Bronchial epithelial cell (primary cell): ENCODE measurements at places on chromosomes 3 and 15. TPM values are rescaled to one million over a fixed set of nuclear protein-coding genes. Genes with fewer than 3 reads are reported as not detected.
A peak's percentile ranks its signal among the peaks of the same experiment; 100 is the strongest.

- peak; percentile 92 for DNase-seq
Observed at GRCh38 chr3:124383051-124383450, 347.2 kb upstream of the UMPS start.

GRCh38 chr15:93348711-93349545 is 259.9 kb upstream of the RGMA start:
- DNase-seq, result no peak

GRCh38 chr15:58378241-58379085 is 53.3 kb upstream of the LIPC start:
- DNase-seq, result peak; percentile 59

- DNase-seq, result no peak
Observed at GRCh38 chr3:52403955-52404354, 40.9 kb downstream of the SEMA3G start.

- DNase-seq, result peak; percentile 15
Observed at GRCh38 chr3:87198774-87199173, 28.3 kb upstream of the CHMP2B start.

- DNase-seq, result no peak
Observed at GRCh38 chr15:86653344-86654197, 573.9 kb downstream of the AGBL1 start.

DNA sequence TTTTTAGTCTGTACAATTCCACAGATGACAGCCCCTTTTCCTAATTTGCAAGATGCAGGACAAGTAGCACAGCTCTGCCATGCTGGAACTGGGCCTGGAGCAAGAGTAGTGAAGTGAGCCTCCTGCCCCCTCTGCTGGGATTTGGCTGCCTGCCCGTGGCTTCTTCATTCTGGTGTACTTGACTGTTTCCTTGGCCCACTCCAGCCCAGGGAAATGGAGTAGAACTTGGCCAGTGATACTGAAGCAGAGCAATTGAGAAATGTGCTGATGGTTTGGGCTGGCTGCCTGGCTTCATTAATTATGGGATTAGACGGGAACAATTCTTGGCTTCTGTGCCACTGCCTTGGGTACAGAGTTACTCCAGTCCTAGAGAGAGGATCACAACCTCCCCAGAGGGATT is 2.8 kb downstream of the GPD1L start:
- DNase-seq, result no peak

DNA sequence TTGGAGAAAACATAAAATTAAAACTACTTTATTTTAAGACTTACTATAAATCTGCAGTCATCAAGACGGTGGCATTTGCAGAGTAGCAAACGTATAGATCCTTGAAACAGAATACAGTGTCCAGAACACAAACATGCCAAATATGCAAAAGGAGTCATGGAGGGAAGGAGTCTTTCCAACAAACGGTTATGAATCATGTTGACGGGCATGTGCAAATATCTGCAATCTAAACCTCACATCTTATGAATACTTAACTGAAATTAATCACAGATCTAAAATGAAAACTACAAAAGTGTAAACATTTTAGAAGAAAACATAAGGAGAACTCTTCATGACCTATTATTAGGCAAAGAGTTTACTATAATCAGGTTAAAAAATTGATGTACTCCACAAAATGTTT is 69.4 kb downstream of the TFRC start:
- peak; percentile 77 for DNase-seq

- DNase-seq, result no peak
Observed at GRCh38 chr3:192864941-192865340, 52.7 kb downstream of the MB21D2 start.

DNA sequence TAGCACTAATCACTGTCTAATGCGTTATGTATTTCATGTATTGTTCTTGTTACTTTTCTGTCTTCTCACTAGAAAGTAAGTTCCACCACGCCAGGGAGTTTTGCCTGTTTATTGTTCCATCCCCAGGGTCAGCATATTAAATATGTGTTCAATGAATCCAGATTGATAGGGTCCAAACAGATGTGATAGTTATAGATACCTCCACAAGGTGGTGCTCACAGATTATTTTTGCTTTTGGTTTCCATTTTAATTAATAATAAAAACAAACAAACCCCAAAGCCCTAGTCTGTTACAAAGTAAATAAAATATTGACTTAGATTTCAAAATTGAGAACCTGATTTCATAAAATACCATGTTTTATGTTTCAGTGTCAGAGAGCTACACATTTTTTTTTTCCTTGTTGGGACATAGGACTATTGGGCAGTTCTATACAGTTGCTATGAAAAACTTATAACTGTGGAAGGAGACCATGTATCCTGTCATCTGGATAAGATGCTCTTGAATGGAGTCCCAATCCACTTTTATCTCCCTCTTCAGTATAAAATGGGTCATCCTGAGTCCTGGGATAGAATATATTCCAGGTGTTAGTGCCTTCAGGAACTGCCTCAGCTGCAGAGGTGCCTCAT is 12.4 kb downstream of the OTOL1 start:
- peak; percentile 16 for DNase-seq

- peak; percentile 27 for DNase-seq
Observed at GRCh38 chr15:90060797-90061196, 41.5 kb downstream of the IDH2 start.

GRCh38 chr15:42034628-42035434 is 14.0 kb upstream of the PLA2G4E start:
- DNase-seq, result no peak

GRCh38 chr15:64951777-64952418 is 37.8 kb downstream of the SPG21 start:
- no peak for DNase-seq

DNA sequence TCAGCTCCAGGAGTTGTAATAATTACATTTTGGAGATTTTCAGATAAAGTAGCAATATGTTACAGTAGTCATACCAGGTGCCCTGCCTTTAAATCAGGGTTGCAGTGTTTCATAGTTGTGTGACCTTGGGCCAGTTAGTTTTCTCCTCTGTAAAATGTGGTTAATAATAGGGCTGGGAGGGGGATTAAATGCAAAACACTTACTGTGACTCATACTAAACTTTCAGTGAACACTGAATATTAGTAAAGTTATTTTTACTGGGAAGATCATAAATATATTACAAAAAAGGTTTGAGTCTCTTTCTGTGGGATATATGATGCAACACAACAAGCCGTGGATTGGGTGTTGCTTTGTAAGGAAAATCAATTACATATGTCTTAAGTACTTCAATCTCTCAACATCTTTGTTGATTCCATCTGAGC is 1.1 kb upstream of the EBLN2 start:
- DNase-seq, result no peak

- DNase-seq, result no peak
Observed at GRCh38 chr3:99966662-99967416, 147.5 kb downstream of the FILIP1L start.

DNA sequence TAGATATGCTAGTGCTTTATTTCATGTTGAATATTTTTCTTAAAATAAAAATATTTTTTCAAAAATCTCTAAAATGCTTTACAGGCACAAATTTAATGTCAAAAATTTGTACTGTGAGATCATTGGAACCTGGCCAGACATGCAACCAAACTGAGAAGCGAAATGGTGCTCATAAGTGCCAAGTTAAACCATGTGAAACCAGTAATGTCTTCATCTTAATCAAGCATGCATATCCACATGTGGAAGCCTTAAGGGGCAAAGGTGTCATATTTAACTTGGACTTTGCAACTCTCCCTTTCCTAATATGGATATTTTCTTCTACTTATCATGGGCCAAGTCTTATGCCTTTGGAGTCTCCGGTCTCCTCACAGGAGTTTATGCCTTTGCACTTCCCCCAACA is 208.9 kb upstream of the COL8A1 start:
- DNase-seq, result no peak

DNA sequence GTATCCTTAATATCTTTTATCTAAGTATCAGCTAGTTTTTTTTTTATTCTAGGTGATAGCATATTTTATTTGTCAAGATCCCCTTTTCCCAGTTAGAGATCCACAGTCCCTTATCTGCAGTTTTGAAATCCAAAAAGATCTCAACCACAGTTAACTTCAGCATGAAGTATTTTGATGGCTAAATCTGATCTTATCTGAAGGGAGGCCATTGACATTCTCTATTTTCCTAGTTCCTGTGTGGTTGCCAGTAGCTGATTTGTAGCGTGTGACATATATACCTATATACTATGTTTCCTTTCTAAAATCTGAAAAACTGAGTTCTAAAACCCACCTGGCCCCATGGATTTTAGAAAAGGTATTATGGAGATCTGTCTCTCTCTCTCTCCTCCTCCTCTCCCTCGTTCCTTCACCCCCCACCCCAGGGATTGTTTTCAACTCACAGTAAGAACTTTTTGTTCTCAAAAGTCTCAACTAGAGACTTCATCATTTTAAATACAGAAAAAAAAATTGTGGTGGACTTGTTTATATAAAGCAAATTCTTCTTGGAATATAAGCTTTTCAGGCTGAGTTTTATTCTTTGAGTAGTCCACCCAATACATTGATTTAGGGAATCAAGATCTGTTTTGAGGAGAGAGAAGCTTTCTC is 12.3 kb downstream of the TCF12 start:
- no peak for DNase-seq

DNA sequence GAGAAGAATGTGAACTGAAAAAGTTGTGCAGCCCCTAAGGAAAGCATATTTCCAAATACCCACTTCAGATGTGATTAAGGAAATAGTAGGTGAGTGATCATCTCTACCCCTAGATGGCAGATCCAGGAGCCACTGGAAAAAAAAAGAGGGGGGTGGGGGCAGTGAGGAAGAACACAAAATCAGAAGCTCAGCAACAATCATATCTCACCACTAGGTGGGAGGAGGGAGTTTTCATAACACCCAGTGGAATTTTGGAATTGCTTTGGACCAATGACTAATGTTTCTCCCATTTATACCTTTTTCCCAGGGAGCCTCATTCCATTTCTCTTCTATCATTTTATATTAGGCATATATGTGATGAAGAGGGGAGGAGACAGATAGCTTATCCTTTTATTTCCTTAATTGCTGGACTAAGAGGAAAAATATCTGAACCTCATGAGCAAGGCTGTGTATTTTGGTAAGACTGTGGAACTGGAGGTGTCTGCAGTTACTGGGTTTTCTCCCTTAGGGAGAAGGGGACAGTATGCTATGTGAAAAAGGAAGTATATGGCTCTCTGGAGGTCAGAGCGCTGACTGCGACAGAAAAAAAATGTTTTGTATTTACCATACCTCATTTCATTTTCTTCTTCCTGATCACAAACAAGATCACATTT is 363.4 kb downstream of the GAP43 start:
- DNase-seq, result peak; percentile 70

GRCh38 chr15:48996276-48996675 is 32.6 kb upstream of the SHC4 start:
- DNase-seq, result no peak

DNA sequence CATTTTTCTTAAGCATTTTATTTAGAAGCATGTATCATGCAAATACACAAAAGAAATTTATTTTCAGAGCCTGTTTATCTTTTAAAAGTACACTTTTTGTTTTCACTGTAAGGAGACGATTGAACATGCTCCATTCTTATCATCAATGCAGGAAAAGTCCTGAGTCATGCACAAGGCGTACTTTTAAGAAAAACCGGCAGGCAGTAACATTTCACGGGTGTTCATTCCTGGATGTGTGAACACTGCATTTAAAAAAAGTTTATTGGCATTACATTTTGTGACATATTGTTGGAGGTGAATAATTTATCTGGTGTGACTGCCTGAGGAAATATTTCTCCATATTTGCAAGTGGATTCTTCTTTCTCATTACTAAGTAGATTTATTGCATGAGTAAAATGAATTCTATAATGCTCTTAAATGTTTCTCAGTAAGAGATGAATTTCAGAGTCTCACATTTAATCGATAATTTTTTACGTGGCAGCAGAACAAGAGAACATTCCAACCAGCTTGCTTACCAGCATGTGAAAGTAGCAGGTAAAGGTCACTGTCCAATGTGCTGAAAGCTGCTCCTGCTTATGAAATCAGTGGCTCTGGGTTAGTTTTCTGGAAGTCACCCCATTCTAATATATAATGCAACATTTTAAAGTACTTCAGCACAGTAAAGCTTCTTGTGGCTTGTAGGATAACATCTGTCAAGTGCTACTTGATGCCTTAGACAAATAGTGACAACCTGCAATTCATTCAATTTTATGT is 87.0 kb downstream of the SV2B start:
- peak; percentile 44 for DNase-seq

DNA sequence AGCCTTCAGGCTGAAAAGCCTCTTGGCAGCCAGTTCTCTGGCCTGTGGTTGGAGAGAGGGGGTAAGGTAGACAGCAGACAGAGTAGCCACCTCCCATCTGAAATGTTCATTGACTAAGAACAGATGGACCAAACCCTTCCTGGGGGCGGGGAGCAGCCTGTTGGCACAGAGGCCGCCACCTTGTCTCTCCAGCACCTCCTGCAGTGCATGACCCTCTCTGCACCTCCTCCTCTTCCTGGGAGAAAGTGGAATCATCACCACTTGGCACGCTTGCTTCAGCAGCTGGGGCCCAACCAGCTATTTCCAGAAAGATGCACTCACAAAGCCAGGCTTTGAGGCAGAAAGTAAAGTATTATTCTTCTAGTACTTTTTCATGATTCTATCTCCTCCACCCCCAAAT is 313.4 kb upstream of the CHRM5 start:
- no peak for DNase-seq

DNA sequence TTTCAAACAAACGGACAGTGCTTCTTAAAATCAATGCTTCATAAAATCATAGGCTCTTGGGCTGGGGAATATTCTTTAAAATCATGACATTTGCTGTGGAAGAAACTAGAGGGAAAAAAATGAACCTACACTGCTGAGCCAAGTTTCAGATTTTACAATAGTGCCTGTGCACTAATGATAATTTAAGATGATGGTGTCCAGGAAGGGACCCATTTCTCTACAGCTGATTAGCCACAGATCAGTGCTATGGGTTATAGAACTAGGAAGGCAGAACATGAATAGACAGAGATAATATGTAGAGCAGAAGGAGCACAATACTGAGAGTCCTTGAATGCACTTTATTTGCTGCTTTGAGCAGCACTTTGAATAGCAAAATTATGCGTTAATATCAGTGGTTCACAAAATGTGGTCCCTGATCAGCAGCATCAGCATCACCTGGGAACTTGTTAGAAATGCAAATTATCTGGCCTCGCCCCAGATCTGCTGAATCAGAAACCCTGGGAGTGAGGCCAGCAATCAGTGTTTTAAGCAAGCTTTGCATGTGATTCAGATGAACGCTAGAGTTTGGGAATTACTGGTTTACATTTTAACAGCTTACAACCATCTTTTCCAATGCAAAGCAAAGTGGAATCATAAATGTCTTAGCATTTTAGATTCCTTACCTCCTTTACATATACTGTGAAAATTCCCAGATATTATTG is 135.8 kb upstream of the ANKRD28 start:
- DNase-seq, result peak; percentile 57

- no peak for DNase-seq
Observed at GRCh38 chr3:85586018-85586417, 627.2 kb downstream of the CADM2 start.

- peak; percentile 33 for DNase-seq
Observed at GRCh38 chr3:46135475-46135874, 72.6 kb downstream of the CCR1 start.

The CYP1A1 gene
- 0.26 TPM in 2 replicates for total RNA-seq

The FBXL22 gene
- total RNA-seq, result under 0.01 and 0.38 TPM in 2 replicates

The FHIT gene
- total RNA-seq, result 1.6 and 2.6 TPM in 2 replicates

The QRICH1 gene
- total RNA-seq, result 39.2 and 52.0 TPM in 2 replicates

The PIF1 gene
- total RNA-seq, result 0.26 and 0.51 TPM in 2 replicates

The ERICH6 gene
- total RNA-seq, result under 0.01 TPM in 1 of 2 replicates, not detected in the other

The SPTBN5 gene
- total RNA-seq, result 0.51 and 0.53 TPM in 2 replicates

The SIAH2 gene
- 30.3 and 36.1 TPM in 2 replicates for total RNA-seq

The PARP14 gene
- 13.2 and 23.0 TPM in 2 replicates for total RNA-seq

The RCN2 gene
- total RNA-seq, result 51.6 and 60.6 TPM in 2 replicates

The LRRC34 gene
- total RNA-seq, result under 0.01 and 0.38 TPM in 2 replicates

The MAP6D1 gene
- 0.79 and 0.90 TPM in 2 replicates for total RNA-seq

The RPP25 gene
- total RNA-seq, result 3.3 and 8.7 TPM in 2 replicates
